Stimulated activated CD8-positive, alpha-beta memory T cell treated with anti-CD3 and anti-CD28 coated beads, Interleukin-4, amount 100 ng/mL, for 4 hours (primary cell): ENCODE measurements at places on chromosomes 3 and 15.

DNA sequence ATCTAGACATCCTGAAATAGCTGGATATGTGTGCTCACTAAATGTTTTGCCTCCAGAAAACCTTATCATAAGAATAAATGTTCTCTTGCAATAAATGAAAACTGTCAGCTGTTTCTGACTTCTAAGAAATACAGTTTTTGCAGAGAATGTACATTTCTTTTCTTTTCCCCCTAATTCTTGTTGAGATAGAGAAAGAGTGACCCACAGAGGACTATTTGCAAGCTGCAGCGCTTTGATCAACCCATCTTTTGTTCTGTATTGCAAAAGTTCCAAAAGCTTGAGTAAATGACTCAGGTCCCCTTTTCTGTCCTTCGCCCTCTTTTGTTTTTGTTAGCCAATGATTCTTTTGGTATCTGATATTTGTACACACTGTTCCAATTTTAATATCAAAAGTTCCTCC is 141.9 kb downstream of the BBX start:
- DNase-seq = no peak

- no peak for DNase-seq
Observed at GRCh38 chr3:177201700-177202397, 4.6 kb upstream of the TBL1XR1 start.

- DNase-seq = peak; percentile 23
Observed at GRCh38 chr15:101320501-101321052, 25.5 kb upstream of the SNRPA1 start.

DNA sequence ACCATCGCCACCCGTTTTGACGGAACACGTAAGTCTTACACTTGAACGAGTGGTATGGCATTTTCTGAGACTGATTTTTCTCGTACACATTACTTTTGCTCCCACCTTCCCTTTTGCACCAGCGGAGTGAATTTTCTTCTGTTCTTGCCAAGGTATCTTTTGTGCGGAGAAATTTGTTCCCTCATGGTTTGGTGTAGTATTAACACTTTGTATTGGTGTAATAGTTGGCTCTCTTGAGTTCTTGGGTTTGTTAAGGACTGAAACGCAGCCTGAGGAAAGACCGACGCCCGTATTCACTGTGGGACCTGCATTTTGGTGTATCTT is 420 bp downstream of the KCNH8 start:
- DNase-seq = no peak

- DNase-seq = no peak
Observed at GRCh38 chr3:136070953-136071949, 105.7 kb downstream of the PPP2R3A start.

DNA sequence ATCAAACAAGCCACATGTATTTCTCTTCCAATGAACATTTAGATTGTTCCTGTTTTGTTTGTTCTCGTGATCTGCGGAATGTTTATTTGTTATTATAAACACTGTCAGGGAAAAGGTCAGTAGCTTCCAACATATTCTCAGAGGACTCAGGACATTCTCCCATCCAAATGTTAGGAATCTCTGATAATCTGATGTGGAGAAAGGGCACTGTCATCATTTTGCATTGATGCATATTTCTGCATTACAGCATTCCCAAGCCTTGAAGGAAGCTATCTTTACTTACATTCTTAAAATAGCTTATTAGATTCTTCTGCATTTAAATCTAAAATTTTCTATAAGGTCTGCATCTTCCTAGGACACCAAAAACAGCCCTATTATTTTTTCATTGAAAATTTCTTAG is 10.3 kb downstream of the MYO1E start:
- no peak for DNase-seq

GRCh38 chr3:131142580-131142979 is 115.9 kb downstream of the NEK11 start:
- DNase-seq = no peak

DNA sequence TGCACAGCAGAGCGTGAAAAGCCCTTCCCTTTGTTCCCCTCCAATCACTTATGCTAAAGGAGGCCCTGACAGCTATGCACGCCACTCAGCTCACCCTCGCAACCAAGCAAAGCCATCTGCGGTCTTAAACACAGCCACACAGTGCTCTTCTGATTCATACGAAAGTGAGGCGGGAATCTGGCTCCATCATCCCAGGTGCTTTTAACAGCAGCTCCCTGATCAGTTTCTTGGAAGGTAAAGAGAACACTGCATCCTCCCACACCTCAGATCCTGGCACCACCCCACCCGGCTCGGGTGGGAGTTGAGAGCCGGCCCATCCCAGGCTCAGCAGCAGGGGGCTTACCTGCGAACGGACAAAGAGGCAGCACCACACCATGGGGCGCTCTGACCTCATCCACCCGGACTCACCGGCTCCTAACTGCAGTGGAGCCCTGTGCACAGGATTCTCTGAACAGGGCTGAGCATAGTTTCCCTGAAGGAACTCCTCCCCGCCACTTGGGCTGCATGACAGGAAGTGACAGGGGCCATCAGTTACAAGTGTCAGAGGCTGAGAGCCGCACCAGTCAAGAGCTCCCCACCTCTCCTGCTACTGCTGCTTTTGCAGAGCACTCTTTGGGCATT is 114.3 kb upstream of the ARHGEF3 start:
- peak; percentile 17 for DNase-seq

DNA sequence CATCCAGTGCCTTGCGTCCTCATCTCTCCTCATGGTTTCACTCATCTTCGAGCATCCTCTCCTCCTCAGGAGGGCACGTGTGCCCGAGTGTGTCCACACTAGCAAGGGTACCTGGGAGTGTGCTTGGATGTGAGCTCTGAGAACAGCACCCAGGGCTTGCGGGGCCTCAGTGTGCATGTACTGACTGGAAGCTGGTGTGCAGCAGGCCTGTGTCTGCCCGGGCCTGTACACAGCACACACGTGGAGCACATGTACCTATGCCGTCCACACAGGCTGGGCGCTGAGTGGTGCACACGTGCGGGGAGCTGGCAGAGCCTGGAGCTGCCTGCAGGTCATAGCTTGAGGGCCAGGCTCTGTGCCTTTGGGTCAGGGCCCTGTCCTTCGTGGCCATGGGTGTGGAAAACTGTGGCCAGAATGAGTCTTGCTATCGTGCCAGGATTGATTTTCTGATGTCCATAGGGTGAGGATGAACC is 34.9 kb downstream of the TSPAN3 start:
- DNase-seq = no peak

GRCh38 chr3:194130807-194131589 is 5.0 kb upstream of the HES1 start:
- DNase-seq = no peak

GRCh38 chr3:131079086-131079485 is 52.4 kb downstream of the NEK11 start:
- DNase-seq = no peak

- DNase-seq = no peak
Observed at GRCh38 chr15:28273873-28274610, 47.9 kb downstream of the HERC2 start.

- DNase-seq = no peak
Observed at GRCh38 chr3:5080779-5081550, 41.1 kb upstream of the ARL8B start.

- DNase-seq = no peak
Observed at GRCh38 chr15:62698646-62699045, 343.9 kb upstream of the TPM1 start.

DNA sequence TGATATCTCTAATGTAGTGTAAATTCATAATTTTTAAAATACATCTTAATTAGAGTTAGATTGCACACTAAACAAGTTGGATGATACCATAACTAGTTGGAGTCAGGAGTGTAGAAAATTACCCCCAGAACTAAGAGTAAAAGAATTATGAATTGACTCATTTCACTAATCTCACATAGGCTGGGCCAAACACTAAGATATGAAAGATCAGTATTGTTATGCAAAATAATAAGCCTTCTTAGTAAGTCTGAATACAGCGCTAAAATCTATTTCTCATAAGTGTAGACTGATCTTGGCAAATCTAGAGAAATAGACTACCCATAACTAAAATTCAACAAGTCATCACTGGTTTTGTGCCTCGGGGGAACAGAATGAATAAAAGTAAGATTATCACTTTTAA is 979.0 kb downstream of the ROBO1 start:
- DNase-seq = no peak

DNA sequence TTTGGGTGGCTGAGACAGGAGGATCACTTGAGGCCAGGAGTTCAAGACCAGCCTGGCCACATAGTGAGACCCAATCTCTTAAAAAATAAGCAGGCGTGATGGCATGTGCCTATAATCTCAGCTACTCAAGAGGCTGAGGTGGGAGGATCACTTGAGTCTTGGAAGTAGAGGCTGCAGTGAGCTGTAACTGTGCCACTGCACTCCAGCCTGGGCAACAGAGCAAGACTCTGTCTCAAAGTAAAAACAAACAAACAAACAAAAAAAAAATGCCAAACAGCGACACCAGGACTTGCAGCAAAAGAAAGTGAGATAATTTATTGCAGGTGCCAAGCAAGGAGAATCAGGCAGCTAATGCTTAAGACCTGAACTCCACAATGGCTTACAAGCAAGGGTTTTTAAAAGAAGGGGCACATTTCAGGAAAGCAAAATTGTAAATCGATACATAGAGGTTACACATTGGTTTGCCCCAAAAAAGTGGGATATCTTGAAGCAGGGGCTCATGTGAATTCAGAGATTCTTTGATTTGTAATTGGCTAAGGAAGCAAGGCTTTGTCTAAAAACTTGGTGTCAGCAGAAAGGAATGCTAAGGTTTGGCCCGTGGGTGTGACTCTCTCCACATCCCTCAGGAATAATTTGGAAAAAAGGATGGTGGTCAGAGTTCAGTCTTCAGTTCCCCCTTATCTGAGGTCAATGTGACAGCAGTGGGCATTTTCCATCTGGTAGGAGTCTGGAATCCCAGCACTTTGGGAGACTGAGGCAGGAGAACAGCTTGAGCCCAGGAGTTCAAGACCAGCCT is 5.2 kb upstream of the MPI start:
- no peak for DNase-seq

- no peak for DNase-seq
Observed at GRCh38 chr3:31634476-31634875, 101.8 kb downstream of the STT3B start.

DNA sequence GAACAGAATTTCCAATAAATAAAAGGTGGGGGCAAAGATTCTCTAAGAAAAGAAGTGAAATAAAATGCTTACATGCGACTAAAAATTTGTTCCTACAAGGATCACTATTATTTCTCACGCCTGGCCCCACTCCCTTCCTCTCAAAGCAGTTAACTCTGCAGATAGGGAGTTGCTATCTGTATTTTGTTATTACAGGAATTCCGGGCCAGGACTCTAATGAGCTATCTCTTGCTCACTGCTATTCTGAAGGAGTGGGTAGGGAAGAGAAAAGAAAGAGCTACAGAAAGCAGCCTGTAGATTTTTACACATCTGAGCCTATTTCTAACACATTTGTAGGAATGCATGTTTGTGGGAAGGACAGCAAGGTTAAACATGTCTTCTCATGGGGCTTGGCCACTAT is 140.4 kb downstream of the PCCB start:
- DNase-seq = no peak

DNA sequence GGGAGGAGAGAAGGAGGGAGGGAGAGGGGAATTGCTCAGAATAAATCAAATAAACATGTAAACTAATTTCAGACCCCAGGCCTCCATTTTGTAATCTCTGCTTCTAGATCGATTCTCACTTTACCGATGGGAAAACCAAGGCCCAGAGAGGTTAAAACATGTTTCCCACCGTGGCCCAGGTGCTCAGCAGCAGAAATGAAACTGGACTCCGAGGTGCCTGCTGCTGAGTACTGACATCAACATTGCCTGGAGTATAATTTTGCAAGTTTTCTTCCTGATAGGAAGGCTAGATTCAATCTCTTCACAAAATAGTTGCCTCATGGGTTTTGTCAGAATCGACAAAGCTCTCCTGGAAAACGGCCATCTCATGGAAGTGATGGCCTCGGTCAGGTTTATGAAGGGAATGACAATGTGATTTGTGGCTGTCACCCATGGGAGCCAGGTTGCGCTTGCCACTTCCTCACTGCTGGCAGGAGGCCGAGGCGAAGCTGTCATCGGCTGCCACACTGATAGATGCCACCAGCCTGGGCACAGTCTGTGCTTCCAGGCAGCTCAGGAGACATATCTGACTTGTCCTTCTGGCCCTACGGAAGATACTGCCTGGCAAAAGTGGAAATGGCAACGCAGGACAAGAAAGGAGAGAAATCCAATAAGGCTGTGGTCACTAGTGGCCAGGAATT is 133.1 kb upstream of the LRRN1 start:
- no peak for DNase-seq

DNA sequence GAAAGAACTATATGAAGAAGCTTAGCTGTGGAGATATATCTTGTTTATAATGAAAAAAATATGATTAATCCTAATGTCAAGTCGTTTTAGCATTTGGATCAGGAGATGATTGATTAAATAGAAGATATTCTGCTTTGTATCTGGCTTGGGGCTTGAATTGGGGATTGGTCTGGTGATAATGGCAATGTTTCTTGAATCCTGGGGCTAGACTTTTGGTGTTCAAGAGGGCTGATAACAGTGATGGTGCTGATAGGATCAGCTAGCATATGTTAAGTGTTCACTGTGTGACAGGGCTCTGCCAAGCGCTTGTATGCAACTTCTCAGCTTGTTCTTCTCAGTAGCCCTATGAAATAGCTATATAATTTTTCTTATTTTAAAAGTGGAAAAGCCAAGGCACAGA is 20.2 kb downstream of the CNOT10 start:
- DNase-seq = no peak
